Activated T-cell treated with anti-CD3 and anti-CD28 coated beads for 1 hour (primary cell): ENCODE measurements at places on chromosomes 3 and 15.

DNA sequence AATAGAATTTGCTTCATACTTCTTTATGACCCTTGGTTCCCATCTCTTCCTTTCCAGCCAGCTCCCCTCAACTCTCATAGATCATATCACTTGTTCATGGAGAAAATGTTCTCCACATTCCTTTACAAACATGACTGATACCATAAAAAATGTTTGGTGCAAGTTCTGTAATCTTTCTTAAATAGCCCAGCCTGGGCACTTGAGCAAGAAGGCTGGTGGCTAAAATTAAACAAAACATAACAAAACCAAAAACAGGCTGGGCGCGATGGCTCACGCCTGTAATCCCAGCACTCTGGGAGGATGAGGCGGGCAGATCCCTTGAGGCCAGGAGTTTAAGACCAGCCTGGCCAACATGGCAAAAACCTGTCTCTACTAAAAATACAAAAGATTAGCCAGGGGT lies 8.9 kb upstream of the POLR2M start:
- no peak for DNase-seq

- DNase-seq = no peak
These were observed 412.0 kb downstream of the FHIT start for GRCh38 chr3:60839246-60839645.

DNA sequence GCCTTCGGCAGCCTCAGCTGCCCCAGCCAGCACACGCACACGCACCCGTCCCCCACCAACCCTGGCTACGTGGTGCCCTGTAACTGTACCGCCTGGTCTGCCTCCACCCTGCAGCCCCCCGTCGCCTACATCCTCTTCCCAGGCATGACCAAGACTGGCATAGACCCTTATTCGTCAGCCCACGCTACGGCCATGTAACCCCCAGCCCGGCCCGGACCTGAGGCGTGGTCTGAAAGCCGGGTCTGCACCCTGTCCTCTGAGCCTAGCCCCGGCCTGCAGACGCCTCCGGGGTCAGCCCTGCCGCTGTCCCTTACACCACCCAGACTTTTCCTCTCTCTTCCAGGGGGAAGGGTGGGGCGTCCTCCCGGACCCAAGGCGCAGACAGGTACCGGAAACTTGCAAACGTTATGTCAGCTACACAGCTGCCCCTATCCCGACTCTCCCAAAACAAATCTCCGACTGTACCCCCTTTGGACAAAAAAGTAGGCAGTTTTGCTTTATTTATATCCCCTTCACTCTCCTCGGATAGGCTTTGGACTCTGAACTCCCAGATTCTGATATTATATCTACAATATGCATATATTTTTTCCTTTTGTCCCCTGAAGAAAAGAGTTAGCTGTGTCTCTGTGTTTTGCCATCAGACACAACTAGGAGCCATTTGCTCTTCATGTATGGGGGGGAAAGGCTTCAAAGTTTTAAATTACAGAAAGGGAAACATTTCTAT lies 1.4 kb downstream of the SOX14 start:
- DNase-seq = no peak

DNA sequence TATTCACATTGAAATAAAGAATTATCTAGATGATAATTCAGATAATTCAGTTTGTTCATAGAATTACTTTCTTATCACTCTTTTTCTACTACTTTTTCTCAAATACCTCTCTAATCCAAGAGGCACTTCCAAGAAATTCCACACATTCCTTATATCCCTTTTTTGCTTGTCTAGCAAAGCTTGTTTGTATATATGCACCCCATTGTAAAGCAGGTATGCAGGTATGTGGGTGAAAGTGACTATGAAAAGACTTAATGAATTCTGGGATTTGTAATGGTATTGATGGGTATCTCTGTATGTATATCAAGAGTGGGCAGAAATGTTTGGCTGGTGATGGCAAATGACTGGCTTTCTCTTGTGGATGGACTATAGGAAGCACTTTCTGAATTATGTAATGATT lies 94.1 kb upstream of the FGF7 start:
- DNase-seq = no peak

- DNase-seq = no peak
These were observed 160.0 kb upstream of the CGNL1 start for GRCh38 chr15:57216288-57216687.

DNA sequence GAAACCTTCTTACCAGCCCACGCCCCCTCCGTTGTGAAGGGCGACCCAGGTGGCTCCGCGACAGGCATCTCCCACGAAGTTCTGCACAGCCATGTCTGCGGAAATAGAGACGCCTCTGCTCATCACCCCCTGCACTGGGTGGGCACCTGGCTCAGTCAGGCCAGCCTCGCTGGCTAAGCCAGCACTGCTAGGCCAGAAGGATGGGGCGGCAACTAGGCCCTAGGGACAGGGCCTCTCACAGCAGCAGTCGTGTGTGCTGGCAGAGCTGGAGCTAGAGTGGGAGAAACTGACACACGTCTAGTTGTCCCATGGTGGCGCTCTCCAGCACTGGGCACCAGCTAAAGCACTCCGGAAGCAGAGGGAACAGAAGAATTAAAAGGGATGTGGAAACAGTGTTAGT lies 12.5 kb upstream of the ZXDC start:
- DNase-seq = no peak
